ENCODE measurements at places on chromosomes 1 and 21. TPM values are rescaled to one million over a fixed set of nuclear protein-coding genes. Genes with fewer than 3 reads are reported as not detected.

GRCh38 chr1:53654216-53655210 lies 84.5 kb downstream of the GLIS1 start:
- no peak for DNase-seq

DNA sequence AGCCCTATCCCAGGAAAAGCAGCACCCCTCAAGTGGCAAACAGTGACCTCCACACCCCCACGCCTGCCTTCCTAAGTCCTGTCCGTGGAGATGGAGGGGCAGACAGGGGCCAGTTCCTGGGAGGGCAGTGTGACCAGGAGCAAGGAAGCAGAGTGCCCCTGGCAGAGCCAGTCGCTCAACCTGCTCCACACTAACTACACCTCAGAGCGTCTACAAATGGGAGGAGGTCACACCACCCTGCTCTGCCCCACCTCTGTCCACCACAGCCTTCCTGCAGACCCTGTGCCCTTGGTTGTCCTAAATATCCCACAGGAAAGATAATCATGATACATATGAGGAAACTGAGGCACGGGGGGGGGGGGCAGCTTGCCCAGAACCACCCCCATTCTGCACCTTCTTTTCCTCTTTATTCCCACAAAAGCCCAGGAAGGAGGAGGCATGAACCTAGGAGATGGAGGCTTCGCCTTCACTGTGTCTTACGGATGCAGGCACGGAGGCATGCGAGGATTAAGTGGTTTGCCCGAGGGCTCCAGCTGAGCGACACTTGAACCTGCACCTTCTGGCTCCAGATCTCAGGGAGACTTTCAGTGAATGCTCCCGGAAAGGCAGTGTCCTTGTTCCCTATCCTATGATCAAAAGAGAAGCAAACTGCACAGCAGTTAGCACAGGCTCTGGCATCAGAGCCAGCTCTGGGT lies 42.7 kb upstream of the SELENON start:
- no peak for DNase-seq

- no peak for DNase-seq
These were observed 31.9 kb downstream of the UBE4B start for GRCh38 chr1:10064416-10065343.

DNA sequence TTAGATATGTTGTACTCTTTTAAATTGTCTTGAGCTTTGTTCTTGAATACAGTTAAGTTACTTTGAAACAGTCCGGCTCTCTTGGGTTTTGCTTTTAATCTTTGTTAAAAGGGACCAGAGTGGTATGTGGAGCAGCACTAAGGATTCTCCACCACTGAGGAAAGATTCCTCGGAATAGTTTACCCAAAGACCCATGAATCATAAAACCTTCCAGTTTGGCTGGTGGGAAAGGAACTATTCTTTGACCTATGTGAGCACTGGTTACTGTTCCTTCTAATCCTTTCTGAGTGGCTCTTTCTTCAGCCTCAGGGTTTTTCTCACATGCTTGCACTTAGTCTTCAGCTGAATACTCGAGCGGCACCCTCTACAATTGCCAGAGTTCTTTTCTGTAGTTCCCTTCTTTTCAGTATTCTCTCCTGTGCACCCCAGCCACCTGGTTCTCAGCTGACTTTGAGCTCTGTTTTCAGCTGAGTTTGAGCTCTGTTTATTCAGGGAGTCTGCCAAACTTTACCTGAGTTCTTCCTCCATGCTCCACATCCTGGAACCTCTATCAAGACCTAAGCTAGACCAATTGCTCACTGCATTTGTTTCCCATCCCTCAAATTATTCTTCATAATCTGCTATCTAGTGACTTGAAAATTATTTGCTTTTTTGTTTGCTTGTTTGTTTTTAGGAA lies 253.8 kb upstream of the PLXNA2 start:
- DNase-seq, result no peak

GRCh38 chr1:59415286-59415850 lies 118.5 kb downstream of the FGGY start:
- DNase-seq, result no peak

- no peak for DNase-seq
These were observed 60.8 kb downstream of the DHRS3 start for GRCh38 chr1:12556957-12557935.

Gene RNASEL
- total RNA-seq, result 8.0 TPM

Gene LPAR3
- 15.7 TPM for total RNA-seq

Gene HCRTR1
- total RNA-seq, result not detected

Gene TLR5
- 16.8 TPM for total RNA-seq

Gene COL24A1
- total RNA-seq, result 1.0 TPM

Data from lower leg skin (tissue), 4 donors.